ENCODE measurements at places on chromosomes 12 and 14.

DNA sequence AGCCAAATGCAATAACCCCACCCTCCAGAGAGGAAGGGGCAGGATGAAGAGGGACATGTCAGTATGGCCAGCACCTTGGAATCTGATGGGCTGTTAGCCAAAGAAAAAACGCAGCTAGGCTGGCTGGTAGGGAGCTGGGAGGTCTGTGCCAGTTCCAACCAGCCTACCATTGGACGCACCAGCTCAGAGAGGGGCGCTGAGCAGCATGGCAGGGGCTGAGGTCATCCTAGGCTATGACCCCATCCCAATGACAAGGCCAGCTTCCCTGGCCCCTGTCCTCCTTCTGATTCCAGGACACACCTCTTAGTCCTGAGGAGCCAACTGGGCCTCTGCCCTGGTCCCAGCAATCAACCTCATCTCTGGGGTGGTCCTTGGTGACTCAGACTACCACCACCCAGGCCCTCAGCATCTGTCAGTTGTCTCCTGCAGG lies 12.2 kb downstream of the ACTN1 start:
- DNase-seq, result no peak

- DNase-seq, result no peak
Measured at GRCh38 chr12:116595186-116595585, 36.0 kb downstream of the MAP1LC3B2 start.

GRCh38 chr12:22474970-22475720 lies 69.2 kb downstream of the C2CD5 start:
- no peak for DNase-seq

DNA sequence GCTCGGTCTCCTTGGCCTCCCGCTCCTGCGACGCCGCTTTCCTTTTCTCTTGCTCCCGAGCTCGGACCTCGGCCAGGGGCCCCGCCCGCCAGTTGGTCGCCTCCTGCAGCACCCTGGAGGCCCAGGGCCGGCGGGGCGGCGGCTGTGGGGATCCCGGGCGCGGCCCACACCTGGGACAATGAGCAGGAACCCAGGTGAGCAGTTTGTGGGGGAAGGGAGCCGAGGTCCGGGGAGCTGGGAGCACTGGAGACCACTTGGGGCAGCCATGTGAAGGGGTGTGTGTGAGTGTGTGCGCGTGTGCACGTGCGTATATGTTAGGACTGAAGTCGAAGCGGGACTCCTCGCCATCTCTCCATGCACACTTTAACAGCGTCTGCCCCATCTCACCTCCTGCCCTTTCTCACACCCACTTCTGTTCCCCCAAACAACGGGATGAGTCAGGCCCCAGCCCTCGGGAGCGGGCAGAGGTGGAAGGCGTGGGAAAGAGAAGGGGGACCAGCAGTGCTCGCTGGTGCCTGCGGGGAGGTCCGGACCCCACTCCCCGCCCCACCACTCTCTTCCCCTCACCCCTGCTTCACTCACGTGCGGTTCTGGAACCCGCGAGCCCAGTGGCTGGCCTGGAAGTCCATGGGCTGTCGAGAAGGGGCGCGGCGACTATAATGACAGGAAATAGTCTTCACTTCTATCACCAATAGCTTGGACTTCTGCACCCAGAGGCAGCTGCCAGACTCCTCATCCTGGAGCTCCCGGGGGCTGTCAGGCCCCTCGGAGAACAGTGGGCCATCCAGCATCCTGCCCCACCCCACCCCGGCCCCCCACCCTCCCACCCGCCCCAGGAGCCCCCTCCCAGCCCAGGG lies 450 bp downstream of the DDN start:
- no peak for DNase-seq

DNA sequence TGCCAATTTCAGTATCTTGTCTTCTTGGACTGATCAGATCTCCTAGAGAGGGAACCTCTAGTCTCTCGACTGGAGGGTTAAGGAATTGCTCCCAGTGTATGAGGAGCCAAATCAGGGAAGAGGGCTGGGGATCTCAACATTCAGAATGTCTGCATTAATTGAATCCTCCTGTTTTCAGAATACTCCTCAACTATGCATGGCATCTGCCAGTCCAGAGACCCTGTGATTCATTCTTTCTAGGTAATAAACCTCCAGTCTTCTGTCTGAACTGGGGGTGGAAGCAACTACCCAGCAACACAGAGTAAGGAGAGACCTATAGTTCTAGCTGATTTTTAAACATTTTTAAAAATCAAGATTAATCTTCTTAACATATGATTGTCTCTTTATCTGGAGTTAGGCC lies 92.7 kb downstream of the AKAP6 start:
- DNase-seq, result no peak

GRCh38 chr12:77339610-77340009 lies 274.2 kb upstream of the E2F7 start:
- DNase-seq, result no peak

GRCh38 chr12:64733857-64734256 lies 25.3 kb downstream of the GNS start:
- no peak for DNase-seq

DNA sequence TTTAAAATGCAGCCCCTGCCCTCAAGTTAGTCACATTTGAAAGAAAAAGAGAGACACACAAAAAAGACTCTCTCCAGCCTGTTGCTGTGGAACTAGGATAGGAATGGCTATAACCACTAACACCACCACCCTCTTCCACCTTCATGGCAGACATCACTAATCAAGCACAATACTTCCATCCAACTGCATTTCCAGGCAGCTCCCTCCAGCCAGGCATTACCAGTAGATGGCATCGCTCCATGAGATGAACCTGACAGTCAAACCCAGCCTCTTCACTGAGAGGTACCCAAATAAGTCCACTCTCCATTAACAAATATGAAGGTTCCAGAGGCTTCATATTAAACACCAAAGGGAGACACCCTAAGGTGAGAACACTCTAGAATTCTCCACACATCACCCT lies 24.4 kb downstream of the SLC8B1 start:
- DNase-seq, result no peak

GRCh38 chr14:97336816-97337215 lies 539.6 kb downstream of the VRK1 start:
- peak; percentile 3 for DNase-seq

GRCh38 chr12:76332606-76333005 lies 15.6 kb downstream of the BBS10 start:
- no peak for DNase-seq

DNA sequence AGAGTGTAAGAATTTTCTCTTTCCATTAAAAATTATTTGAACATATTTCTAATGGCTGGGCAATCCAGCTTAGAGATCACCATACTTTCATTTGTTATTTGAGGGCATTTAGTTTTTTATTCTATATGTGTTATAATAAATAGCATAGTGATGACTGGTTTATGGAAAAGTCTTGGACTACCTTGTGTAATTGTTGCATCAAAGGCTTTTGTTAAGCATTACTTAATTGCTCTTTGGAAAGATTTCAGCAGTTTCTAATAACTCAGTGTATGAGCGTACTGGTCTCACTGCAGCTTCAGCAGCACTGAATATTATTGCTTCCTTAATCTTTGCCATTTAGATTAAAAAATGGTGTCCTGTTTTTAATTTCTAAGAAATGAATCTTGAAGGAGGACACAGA lies 22.8 kb downstream of the TMEM19 start:
- DNase-seq, result no peak

DNA sequence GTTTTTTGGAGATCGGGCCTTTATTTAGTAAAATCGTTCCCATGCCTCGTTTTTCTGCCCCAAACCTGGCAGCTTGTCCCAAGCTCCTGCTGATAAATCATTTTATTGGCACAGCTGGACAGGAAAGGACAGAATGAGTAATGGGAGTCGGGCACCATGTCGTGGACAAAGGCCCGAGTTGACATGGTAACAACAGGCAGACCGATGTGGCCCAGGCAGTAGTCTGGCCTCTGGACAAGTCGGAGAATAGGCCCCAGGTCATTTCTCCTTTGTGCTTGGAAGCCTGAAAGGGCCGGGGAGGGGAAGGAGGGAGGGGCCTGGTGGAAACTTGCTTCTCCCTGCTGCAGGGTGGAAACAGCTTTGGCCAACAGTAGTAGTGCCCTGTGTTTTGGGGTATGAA lies 234.9 kb downstream of the SUDS3 start:
- peak; percentile 2 for DNase-seq

DNA sequence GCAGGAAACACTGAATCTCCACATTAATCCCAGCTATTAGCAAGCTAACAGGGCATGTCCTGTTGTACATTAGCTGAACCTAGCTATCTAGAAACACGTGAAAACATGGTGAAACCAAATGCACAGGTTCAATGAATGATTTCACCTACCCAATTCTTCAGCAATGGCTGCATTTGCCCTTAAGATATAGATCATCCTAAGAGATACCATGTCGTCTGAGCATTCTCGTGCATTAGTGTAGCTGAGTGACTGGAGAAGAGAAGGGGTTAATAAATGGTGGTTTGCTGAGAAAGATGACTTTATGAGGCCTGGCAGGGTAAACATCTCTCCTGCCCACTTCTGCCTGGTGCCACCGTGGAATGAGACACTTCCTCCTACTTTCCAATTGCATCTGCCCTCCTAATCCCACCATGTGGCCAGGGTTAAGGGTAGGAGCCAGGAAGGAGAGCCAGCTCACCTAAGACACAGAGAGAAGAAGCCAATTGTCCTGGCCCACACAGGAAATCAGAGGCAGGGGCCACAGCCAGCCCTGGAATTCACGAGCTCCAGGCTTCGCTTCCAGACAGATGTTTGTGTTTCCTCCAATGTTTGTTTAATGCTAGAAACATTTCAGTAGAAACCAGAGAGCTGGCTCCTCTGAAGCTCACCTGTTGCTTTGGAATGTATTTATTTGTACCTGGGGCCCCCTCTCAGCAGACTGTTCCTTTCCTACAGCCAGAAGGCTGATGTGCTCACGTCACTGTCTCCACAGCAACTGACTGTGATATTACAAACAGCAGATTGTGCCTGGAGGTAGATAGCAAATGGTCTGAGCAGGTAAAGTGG lies 126.0 kb upstream of the PARP11 start:
- DNase-seq, result no peak

DNA sequence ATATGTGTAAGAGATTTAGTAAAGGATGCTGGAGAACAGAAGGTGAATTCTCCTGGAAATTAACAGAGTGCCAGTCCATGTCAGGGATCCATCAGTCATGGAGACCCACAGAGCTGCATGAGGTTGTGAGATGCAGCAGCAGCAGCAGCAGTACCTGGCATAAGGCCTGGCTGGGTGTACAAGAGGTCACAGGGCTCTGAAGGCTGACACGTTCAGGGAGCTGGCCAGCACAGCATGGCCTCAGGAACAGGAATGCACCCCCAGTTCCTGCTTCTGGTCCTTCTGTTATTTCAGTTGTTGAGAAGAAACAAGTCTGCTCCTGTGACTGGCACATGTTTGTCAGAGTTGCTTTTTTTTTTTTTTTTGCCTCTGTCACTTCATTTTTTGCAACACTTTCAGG lies 210.8 kb downstream of the CNTN1 start:
- DNase-seq, result no peak

DNA sequence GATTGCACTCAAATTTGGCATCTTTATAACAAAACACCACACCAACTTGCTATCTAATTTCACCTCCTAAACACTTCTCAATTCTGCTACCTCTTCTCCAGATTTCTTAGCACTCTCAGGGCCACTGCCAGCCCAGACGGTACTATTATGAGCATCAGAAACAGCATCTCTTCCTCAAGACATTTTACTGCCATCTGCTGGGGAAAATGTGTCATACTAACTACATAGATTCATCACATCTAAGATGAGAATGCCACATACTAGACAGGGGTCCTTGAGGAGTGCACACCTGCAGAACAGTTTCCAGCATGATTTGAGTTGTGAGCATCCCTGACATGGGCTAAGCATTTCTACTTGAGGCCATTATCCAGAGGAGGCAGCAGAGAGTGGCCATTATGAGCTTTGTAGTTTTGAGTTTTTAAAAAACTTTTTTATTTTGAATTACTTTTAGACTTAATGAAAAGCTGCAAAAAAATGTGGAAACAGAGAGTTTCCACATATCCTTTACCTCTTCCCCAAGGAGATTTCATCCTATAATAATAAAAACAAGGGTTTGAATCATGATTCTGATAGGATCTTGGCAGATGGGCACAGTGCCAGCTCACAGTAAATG lies 15.1 kb upstream of the GRIP1 start:
- no peak for DNase-seq

GRCh38 chr14:66070542-66071319 lies 415.4 kb upstream of the CCDC196 start:
- DNase-seq, result peak; percentile 16

GRCh38 chr14:60815371-60815770 lies 80.8 kb downstream of the MNAT1 start:
- no peak for DNase-seq

DNA sequence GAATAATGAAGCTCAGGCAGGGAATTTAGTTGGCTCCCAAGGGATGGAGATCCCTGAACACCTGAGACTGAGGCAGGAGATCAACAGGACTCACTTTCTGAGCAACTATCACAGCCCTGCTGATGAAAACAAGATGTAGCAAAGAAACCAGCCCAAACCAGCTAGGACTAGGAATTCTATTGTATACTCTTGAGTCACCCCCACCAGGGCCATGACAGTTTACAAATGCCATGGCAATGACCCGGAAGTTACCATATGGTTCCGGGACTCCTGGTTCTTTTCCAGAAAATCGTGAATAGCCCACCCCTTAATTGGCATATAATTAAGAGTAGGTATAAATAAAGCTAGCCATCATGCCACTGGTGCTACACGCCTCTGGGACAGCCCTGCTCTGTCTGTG lies 46.0 kb upstream of the OASL start:
- DNase-seq, result no peak

DNA sequence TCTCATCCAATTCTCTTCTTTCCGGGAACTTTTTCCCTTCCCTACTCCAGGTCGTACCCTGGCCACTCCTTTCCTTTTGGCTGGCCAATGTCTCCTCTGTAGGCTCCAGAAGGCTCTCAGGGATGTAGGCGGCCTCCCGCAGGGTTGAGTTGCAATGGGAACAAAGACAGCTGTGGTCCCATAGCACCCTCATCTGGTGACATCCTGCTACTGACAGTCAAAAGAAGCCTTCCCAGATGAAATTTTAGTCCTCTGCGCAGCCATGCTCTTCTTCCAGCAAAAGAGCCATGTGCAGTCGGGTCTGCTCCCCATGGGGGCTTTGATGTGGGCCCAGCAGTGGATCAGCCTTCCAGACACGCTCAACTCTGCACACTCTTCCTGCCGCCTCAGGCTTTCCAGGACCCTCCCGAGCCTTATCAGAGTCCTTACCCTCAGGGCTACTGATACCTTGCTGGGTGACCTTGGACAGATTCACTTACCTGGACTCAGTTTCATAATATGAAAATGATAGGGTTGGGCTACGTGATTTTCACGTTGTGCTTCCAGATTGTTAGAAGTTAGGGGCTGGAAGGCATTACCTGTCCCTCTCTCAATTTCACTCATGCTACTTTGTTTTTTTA lies 5.5 kb upstream of the CELA1 start:
- peak; percentile 31 for DNase-seq

Data from C1 segment of cervical spinal cord (tissue), 14 donors.